ENCODE measurements at places on chromosomes 5 and 9. TPM values are rescaled to one million over a fixed set of nuclear protein-coding genes. Genes with fewer than 3 reads are reported as not detected.

GRCh38 chr5:402615-403359, 40.2 kb upstream of the EXOC3 start:
- DNase-seq = peak; percentile 55

DNA sequence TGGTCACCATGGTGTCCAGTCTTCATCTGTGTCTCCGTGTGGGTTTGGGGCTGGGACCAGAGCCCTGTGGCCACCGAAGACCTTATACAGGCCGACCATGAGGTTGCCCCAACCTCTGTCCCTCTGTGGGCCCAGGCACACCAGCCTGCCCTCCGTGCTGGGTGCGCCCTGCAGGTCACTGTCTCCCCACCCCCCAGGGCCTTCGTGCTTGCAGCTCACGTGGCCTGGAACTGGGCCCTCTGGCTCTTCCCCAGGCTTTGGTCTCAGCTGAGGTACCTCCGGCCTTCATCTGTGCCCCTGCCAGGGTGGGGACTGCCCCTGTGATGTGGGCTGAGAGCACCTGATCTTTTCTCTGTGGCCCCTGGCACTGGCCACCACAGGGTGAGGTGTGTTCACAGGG, 92.1 kb downstream of the RXRA start:
- no peak for DNase-seq

- peak; percentile 86 for DNase-seq
These were observed 5.5 kb downstream of the NSMF start for GRCh38 chr9:137453643-137454081.

Gene CD14
- total RNA-seq = 46.1 TPM

Gene RECK
- 5.5 TPM for total RNA-seq

Gene PRXL2C
- 27.3 TPM for total RNA-seq

All from Right ventricle myocardium inferior (tissue), 1 donor.